ENCODE measurements at places on chromosomes 1 and 21. TPM values are rescaled to one million over a fixed set of nuclear protein-coding genes. Genes with fewer than 3 reads are reported as not detected.

DNA sequence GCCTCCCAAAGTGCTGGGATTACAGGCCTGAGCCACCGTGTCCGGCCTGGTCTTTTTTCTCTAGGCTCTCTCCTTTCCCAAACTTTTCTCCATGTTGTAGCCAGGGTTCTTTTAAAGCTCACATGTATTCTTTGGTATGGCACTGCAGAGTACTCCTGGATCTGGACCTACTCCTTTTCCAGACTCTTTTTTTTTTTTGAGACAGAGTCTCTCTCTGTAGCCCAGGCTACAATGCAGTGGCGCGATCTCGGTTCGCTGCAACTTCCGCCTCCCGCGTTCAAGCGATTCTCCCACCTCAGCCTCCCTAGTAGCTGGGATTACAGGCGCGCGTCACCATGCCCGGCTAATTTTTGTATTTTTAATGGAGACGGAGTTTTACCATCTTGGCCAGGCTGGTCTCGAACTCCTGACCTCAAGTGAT is 602 bp upstream of the MED18 start:
- DNase-seq = no peak

The CA6 gene
- not detected for total RNA-seq

The CLDN17 gene
- not detected for total RNA-seq

DNA sequence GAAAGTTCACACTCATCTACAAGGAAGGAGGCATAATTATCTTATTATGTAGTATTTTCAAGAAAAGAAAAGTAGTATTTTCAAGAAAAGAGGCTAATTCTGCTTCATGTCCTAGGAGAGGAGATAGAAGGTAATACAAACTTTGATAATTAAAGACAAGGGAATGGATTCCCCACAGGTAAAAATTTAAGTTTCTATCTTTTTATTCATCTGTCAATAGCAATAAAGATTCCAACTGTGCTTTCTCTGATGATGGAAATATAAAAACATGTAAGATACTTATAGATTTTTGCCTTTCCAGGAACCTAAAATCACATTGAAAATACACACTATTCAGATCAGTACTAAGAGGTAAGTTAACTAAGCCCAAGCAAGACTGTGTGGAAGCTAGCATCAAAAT is at the start of gene OR2M2:
Gene OR2M2, plus strand, starts transcription at position 301 of the 400 bp plus-strand sequence. CDS start 5,165 bp downstream, outside the sequence.
- DNase-seq = no peak

The KLF17 gene
- total RNA-seq = 0.52 TPM

- DNase-seq = no peak
Observed at GRCh38 chr1:225506727-225507126, 78.9 kb upstream of the LBR start.

DNA sequence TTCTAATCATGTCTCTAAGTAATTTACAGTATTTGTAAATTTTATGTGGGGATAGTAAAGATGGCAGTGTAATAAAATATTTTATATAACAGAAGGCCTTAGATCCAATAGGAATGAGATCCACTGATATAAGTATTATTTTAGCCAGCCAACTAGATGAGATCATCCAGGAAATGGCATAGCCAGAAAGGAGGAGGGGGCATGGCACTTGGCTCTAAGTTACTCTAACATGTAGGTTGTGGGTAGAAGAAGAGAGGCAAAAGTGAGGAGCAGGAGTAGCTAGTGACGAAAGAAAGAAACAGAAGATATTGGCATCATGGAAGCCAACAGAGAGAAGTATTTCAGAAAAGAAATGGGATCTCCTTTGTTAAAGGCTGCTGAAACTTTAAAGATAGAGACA is 426.1 kb downstream of the PTPRC start:
- no peak for DNase-seq

Data from upper lobe of right lung (tissue), 1 donor.